ENCODE measurements at places on chromosomes 3 and 15. TPM values are rescaled to one million over a fixed set of nuclear protein-coding genes. Genes with fewer than 3 reads are reported as not detected.

ANKUB1 gene
- not detected for polyA plus RNA-seq

- no peak for DNase-seq
These were observed 56.9 kb upstream of the NLGN1 start for GRCh38 chr3:173340626-173341025.

- no peak for DNase-seq
These were observed 57.4 kb upstream of the ICE2 start for GRCh38 chr15:60536314-60536713.

DNA sequence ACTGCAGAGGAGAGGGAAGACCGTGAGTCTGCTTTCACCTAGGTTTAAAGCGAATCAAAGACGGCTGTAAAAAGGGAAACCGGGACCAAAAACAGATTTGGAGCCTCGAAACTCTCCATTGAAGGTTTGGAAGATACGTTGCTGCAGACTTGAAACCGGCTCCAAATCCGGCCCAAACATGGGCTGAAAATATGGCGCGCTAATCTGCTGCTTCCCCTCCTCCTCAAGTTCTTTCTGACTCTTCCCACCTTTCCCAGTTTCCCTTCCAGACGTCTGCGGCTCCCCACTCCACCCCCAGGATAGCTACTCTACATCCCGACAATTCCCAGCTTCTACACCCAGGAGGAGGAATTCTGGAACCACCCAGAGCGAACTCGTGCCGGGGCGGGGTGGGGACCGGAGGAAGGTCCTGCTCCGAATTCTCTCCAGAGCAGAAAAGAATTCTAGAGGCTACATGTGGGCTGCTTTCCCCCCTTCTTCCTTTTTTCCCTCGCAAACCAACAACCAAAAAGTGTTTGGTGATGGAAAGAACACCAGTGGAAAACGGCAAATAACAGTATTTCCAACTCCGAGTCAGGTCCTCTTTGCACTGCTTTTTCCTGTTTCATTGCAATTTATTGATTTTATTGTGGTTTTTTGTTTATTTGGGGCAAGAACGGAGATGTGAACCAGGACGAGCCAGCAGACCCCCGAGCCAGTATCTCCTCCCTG lies 8.5 kb downstream of the EOMES start:
- DNase-seq, result no peak

GOLGA8M gene
- not detected for polyA plus RNA-seq

PRTG gene
- 0.89 TPM for polyA plus RNA-seq

DNA sequence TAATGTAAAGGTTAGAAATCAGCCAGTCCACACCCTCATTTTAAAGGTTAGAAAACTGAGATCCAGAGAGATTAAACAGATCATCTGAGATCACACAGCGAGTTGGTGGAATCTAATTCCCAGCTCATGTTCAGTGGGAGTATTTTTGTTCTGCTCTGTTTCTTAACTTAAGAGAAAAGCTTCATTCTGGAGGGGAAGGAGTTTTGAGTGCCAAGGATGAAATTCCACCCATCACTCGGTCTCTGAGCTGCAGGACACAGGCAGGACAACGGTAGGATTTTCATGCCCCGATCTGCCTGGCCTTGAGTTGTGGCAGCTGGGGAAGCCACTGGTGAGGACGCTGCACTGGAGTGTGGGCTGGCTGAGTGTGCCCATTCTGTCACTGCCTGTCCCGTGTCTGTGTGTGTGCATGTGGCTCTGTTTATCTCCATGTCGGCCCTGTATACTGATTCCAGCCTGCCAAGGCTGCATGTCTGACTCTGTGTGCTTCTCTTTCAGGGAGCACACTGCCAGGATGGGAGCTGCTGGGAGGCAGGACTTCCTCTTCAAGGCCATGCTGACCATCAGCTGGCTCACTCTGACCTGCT lies 94.3 kb downstream of the CEMIP start:
- DNase-seq, result no peak

GOLGA8S gene
- polyA plus RNA-seq, result 0.03 TPM

DNA sequence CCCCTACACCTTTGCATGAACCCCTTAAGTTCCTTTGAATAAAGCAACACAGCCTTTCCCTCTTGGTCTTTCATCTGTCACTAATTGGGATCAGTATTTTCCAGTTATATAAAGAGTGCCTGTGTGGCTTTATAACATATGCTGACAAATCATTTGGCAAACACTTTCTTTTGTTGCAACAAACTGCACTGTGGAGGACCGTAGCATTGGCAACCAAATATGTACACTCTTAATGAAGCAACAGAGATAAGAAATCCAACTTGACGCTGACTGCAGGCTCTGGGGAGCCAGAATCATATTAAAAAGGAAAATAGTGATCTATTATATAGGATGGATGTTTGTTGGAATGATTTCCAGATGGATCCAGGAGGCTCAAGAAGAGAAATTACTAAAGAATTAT lies 120.1 kb upstream of the PRICKLE2 start:
- DNase-seq, result peak; percentile 89

ACAP2 gene
- polyA plus RNA-seq, result 8.3 TPM

DNA sequence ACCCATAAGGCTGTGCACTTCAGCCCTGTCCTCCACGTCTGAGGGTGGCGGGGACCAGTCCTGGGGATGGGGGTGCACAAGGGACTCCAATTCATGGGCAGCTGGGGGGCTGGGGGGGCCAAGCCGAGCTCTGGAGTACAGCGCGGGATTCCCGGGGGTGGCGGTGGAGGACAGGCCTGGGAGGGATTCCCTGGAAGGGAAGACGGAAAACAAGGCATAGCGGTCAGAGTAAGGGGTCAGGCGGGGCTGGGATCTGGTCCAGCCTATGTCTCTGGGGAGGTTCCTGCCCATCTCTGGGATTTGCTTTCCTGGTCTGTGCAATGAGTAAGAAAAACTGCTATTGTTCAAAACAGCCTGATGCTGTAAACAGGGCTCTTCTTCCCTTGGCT lies 8.1 kb upstream of the IGDCC3 start:
- DNase-seq, result no peak

- peak; percentile 35 for DNase-seq
These were observed 936 bp downstream of the ZXDC start for GRCh38 chr3:126474498-126475412.

DNA sequence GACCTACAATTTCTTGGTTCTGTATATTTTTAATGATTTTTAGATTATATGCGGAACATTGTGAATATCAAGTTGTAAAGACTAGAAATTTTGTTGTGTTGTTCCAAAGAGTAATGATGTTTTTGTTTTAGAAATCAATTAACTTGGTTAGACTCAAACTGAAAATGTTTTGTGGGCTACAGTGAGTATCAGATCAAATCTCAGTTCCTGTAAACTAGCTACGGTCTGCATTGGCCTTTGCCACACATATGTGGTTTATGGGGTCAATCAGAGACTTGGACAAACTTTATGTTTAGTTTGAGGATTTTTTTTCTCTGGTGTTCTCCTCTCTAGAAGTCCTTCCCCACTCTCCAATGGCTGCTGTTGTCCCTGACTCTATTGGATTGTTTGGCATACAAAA lies 308.0 kb upstream of the THRB start:
- DNase-seq, result no peak

DNA sequence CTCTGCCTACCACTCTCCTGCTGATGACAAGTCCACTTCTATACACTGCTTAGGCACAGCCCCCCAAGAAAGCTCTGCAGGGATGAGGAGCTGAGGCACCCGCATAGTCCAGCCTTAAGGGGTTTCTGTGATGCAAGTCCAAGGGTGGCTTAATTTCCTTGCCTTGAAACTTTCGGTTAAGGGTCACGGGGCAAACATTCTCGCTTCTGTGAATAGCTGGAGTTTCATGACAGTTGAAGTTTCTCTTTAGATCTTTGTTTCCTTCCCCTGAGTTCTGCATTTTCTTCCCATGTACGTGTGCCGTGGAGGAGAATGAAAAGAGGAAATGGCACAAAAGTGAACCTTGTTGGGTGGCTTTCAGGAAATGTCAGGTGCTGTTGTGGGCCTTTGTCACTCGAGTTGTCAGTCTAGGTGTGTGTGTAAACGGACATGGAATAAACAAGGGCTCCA lies 7.0 kb downstream of the GPR160 start:
- DNase-seq, result no peak

GRCh38 chr3:17942856-17943255 lies 200.4 kb upstream of the TBC1D5 start:
- DNase-seq, result no peak

DNA sequence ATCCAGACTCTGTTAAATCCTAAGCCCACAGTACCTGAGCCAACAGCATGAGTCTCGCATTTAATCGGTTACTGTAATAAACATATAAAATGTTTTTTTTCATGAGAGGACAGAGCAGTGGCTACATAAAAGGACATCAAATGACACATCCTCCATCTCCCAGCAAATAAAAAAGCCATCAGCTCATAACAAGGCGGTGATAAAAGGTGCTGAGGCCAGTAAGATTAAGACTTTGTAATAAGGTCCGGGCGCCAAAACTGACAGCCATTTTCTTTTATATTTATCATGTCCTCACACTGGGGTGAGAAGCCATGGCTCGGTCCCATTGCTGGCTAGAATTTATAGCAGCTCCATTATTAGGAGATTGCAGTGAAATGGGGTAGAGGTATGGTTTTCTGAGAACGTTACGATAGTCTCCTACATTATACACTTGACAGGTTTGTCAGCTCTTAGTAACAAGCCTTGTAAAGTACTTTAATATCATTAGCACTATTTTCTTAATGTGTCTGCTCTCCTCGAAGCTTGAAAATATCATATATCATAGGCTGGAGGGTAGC lies 977.8 kb upstream of the NR2F2 start:
- no peak for DNase-seq

DNA sequence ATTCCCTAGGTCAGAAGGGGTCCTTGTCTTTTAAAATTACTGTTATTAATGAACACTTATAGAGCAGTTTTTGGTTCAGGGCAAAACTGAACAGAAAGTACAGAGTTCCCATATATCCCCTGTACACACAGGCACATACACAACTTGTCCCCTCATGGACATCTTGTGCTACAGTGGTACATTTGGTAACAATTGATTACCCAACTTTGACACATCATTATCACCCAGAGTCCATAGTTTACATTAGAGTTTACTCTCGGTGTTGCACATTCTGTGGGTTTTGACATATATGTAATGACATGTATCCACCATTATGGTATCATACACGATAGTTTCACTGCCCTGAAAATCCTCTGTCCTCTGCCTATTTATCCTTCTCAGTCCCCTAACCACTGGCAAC lies 984 bp upstream of the EDC3 start:
- DNase-seq, result no peak

GRCh38 chr3:10407361-10407760 lies 86.4 kb upstream of the SEC13 start:
- no peak for DNase-seq

COX17 gene
- 31.7 TPM for polyA plus RNA-seq

DNA sequence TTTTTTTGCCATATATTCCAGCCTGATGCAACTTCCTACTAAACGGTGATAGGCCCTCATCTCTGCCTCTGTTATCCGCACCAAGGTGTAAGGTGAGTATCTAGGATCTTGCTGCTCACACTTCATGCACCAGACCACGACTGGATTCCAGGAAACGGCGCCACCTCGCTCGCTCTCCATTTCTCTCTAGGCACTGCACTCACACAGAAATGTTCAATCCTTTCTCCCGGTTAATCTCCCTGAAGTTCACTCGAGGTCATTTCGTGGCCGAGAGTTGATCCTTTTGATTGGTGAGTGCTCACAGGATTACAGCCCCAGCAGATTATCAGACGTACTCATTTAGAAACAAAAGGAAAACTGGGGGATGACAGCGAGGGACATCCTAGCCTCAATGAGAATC lies 28.1 kb downstream of the MCF2L2 start:
- DNase-seq, result no peak

GRCh38 chr3:28042095-28042635 lies 199.3 kb upstream of the CMC1 start:
- DNase-seq, result no peak

TMC3 gene
- polyA plus RNA-seq, result not detected

- DNase-seq, result no peak
These were observed 55.2 kb downstream of the PDIA5 start for GRCh38 chr3:123122057-123122456.

DNA sequence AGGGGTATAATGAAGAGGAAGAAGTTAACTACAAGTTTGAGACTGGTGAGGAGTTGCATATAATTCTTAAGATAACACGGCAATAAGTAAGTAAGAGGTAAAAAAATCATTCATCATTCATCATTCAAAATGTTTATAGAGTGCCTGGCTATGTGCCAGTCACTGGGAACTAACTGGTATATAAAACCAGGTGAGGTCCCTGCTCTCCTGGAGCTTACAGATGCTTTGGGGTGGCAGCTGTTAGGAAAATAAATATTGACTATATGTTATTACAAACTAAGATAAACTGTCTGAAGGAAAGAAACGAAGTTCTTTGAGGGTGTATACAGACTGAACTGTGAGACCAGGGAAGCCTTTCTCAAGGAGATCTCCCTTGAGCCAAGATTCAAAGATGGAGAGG lies 2.9 kb downstream of the CASR start:
- no peak for DNase-seq

CTXND1 gene
- polyA plus RNA-seq, result not detected

CASR gene
- not detected for polyA plus RNA-seq

GRCh38 chr3:4835616-4836043 lies 143.6 kb upstream of the BHLHE40 start:
- no peak for DNase-seq

SLC15A2 gene
- 0.07 TPM for polyA plus RNA-seq

DNA sequence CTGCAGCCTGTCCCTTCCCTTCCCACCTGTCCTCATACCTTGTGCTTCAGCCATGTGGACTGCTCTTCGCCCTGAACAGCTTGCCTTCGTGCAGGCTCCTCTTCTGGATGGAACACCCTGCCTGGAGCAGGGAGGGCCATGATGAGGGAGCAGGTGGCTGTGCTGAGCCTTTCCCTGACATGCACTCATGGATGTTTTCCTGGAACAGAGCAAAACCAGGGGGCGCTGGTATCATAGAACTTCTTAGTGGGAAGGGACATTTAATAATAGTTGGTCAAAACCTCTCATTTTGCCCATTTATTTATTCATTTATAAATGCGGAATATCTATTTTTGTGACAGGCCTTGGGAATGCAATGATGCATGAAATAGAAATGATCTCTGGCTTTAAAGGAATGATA lies 149.3 kb downstream of the CACNA1D start:
- DNase-seq, result no peak

MUC13 gene
- not detected for polyA plus RNA-seq

DNA sequence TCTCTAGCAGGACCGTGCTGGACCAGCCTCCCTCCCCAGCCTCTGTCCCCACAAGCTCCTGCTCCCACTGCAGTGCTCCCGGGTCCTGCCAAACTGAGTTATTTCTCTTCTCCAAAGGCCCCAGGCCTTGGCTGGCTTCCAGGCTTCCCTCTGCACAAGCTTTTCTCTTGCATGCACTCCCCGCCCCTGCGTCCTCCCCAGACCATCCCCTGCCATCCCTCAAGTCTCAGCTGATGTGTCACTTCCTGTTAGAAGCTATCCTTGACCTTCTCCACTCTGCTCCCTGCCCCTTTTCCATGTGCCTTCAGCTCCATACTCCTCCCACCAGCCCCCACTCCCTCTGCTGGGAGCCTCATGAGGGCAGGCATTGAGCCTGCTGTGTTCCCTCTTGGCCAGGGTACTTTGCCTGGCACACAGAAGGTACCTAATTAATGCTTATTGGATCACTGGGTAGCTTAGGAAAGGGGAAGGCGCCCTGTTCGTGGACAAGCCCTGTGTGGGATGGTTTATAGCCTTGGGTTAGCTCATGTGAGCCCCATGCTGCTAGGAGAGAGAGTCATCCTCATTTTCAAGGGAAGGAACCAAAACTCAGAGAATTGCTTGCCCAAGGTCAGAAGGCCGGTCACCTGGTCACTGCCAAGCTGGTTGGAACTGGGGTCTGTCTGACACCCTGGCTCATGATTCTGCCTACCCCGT lies 56.4 kb downstream of the FEM1B start:
- peak; percentile 44 for DNase-seq

CTXN2 gene
- polyA plus RNA-seq, result not detected

GRCh38 chr3:195800240-195800639 lies 11.5 kb downstream of the MUC4 start:
- no peak for DNase-seq

TLR9 gene
- polyA plus RNA-seq, result not detected

GRCh38 chr3:196150481-196150880 lies 60.7 kb downstream of the ZDHHC19 start:
- DNase-seq, result no peak
